ENCODE measurements at places on chromosomes 6 and 20. TPM values are rescaled to one million over a fixed set of nuclear protein-coding genes. Genes with fewer than 3 reads are reported as not detected.

Gene ASIP
- total RNA-seq, result 9.5 TPM

Gene RBPJL
- not detected for total RNA-seq

Gene DPPA5
- not detected for total RNA-seq

Gene CST1
- not detected for total RNA-seq

Gene TCF15
- 11.8 TPM for total RNA-seq

Gene UBD
- not detected for total RNA-seq

Gene GRIK2
- 2.3 TPM for total RNA-seq

Gene TGM6
- total RNA-seq, result not detected

Gene BPIFB1
- total RNA-seq, result not detected

Gene TRPC4AP
- 33.7 TPM for total RNA-seq

Gene FBXO30
- 14.4 TPM for total RNA-seq

Gene ARMC2
- 11.5 TPM for total RNA-seq

Gene LGSN
- not detected for total RNA-seq

Gene TMEM200A
- total RNA-seq, result 0.15 TPM

Gene MEI4
- 0.32 TPM for total RNA-seq

Gene PI3
- total RNA-seq, result 1.5 TPM

Measured in left ventricle myocardium superior (tissue), 1 donor.